Spinal cord (tissue), 10 donors: ENCODE measurements at places on chromosomes 13 and 19. TPM values are rescaled to one million over a fixed set of nuclear protein-coding genes. Genes with fewer than 3 reads are reported as not detected.

Gene ACP7
- 0.10 TPM for total RNA-seq

Gene IZUMO4
- total RNA-seq = 7.2 TPM

Gene GPR12
- 12.7 TPM for total RNA-seq

Gene CYP4F2
- total RNA-seq = not detected

Gene TSKS
- total RNA-seq = 0.10 TPM

Gene PCDH9
- total RNA-seq = 62.8 TPM

GRCh38 chr13:106981051-106981450 is 413.1 kb upstream of the ARGLU1 start:
- H3K4me3 ChIP-seq = no peak overlapping the region
- no peak for DNase-seq
- no peak overlapping the region for H3K27ac ChIP-seq
- H3K27me3 ChIP-seq = no peaks in the 10 kb centered on the region
- H3K4me1 ChIP-seq = peaks cover 1% of the 10 kb centered on the region

DNA sequence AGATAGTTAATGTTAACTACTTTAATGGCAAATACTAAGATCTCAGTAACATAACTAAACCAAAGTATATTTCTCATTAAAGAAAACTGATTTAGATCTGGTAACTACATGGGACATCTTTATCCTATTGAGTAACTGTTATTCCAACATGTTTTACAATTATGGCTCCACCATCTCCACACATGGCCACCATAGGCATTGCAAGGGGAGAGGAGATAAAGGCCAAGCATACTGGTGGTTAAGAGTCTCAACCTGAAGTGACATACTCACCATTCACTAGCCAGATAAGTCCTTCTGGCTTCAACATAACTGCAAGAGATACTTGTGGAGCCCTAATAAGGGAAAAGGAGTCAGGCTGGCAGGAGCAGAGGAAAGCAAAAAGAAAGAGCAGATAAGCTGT is 1586.4 kb upstream of the SPRY2 start:
- H3K4me1 ChIP-seq = no peaks in the 10 kb centered on the region
- H3K4me3 ChIP-seq = no peak overlapping the region
- H3K27ac ChIP-seq = no peak overlapping the region
- no peak for DNase-seq
- H3K36me3 ChIP-seq = no peaks in the 10 kb centered on the region

- H3K36me3 ChIP-seq = no peaks in the 10 kb centered on the region
- H3K27me3 ChIP-seq = no peaks in the 10 kb centered on the region
- H3K27ac ChIP-seq = no peak overlapping the region
- H3K4me3 ChIP-seq = no peak overlapping the region
- no peaks in the 10 kb centered on the region for H3K4me1 ChIP-seq
Observed at GRCh38 chr13:81377921-81378320, 1037.0 kb upstream of the SPRY2 start.

- no peaks in the 10 kb centered on the region for H3K4me1 ChIP-seq
- no peak overlapping the region for H3K4me3 ChIP-seq
- no peaks in the 10 kb centered on the region for H3K27me3 ChIP-seq
- H3K27ac ChIP-seq = no peak overlapping the region
Observed at GRCh38 chr13:92954746-92955145, 271.9 kb upstream of the GPC6 start.

GRCh38 chr13:36089130-36089647 is 42.0 kb downstream of the DCLK1 start:
- peaks cover 3% of the 10 kb centered on the region for H3K36me3 ChIP-seq
- peaks cover 6% of the 10 kb centered on the region for H3K4me1 ChIP-seq
- H3K4me3 ChIP-seq = no peak overlapping the region
- no peak overlapping the region for H3K27ac ChIP-seq
